ENCODE measurements at places on chromosomes 5 and 9. TPM values are rescaled to one million over a fixed set of nuclear protein-coding genes. Genes with fewer than 3 reads are reported as not detected.

Gene SMIM33
- not detected for total RNA-seq

Gene SLC34A3
- 0.11 TPM for total RNA-seq

Gene CCDC192
- not detected for total RNA-seq

Gene SLC25A2
- not detected for total RNA-seq

Gene INSYN2B
- total RNA-seq = 0.71 TPM

Gene FOXD4L6
- total RNA-seq = 0.06 TPM

Gene MAML1
- total RNA-seq = 20.4 TPM

Gene STC2
- total RNA-seq = 38.1 TPM

Gene TESK1
- 28.8 TPM for total RNA-seq

Measured in A549 treated with GW870086 at 1 μM for 4 hours (cell line).